ENCODE measurements at places on chromosomes 16 and 17. TPM values are rescaled to one million over a fixed set of nuclear protein-coding genes. Genes with fewer than 3 reads are reported as not detected.

ANTKMT gene
- 9.0 TPM for polyA plus RNA-seq

CDH5 gene
- polyA plus RNA-seq = 84.1 TPM

SLC5A11 gene
- not detected for polyA plus RNA-seq

FAM117A gene
- polyA plus RNA-seq = 19.0 TPM

FN3KRP gene
- 34.2 TPM for polyA plus RNA-seq

SCARF1 gene
- 7.8 TPM for polyA plus RNA-seq

EPOP gene
- polyA plus RNA-seq = 0.43 TPM

CD300H gene
- not detected for polyA plus RNA-seq

ABCA8 gene
- 42.9 TPM for polyA plus RNA-seq

PPP1R27 gene
- polyA plus RNA-seq = 19.5 TPM

MRTFB gene
- polyA plus RNA-seq = 23.3 TPM

CIITA gene
- polyA plus RNA-seq = 1.0 TPM

CD79B gene
- polyA plus RNA-seq = 2.5 TPM

CCL17 gene
- polyA plus RNA-seq = not detected

CLEC3A gene
- not detected for polyA plus RNA-seq

ACE gene
- 7.9 TPM for polyA plus RNA-seq

ELAC2 gene
- polyA plus RNA-seq = 48.2 TPM

SLC26A11 gene
- polyA plus RNA-seq = 10.6 TPM

MILR1 gene
- polyA plus RNA-seq = 3.4 TPM

PNMT gene
- polyA plus RNA-seq = 3.5 TPM

SBK1 gene
- 26.3 TPM for polyA plus RNA-seq

GP1BA gene
- polyA plus RNA-seq = 1.5 TPM

FBXO39 gene
- 0.07 TPM for polyA plus RNA-seq

APOH gene
- 0.27 TPM for polyA plus RNA-seq

DPEP2NB gene
- not detected for polyA plus RNA-seq

ITGB4 gene
- 6.9 TPM for polyA plus RNA-seq

ESRP2 gene
- polyA plus RNA-seq = 0.34 TPM

TMEM95 gene
- not detected for polyA plus RNA-seq

CLEC16A gene
- polyA plus RNA-seq = not detected

MMP15 gene
- polyA plus RNA-seq = 24.2 TPM

ARHGAP44 gene
- polyA plus RNA-seq = 6.0 TPM

LGALS9B gene
- polyA plus RNA-seq = not detected

SPNS2 gene
- polyA plus RNA-seq = 6.0 TPM

PRSS8 gene
- polyA plus RNA-seq = 39.2 TPM

CBX2 gene
- polyA plus RNA-seq = 12.4 TPM

ABCA9 gene
- 19.2 TPM for polyA plus RNA-seq

GPRC5C gene
- polyA plus RNA-seq = 61.7 TPM

MMP28 gene
- 14.3 TPM for polyA plus RNA-seq

NFATC2IP gene
- 41.0 TPM for polyA plus RNA-seq

STH gene
- polyA plus RNA-seq = not detected

C17orf107 gene
- polyA plus RNA-seq = 2.2 TPM

EFCAB5 gene
- 1.5 TPM for polyA plus RNA-seq
